Pancreas (tissue), 10 donors: ENCODE measurements at places on chromosomes 11 and 22.

GRCh38 chr11:115134926-115135325, 369.3 kb downstream of the CADM1 start:
- H3K4me3 ChIP-seq, result no peak overlapping the region
- H3K36me3 ChIP-seq, result no peaks in the 10 kb centered on the region
- DNase-seq, result no peak
- no peaks in the 10 kb centered on the region for H3K27me3 ChIP-seq

DNA sequence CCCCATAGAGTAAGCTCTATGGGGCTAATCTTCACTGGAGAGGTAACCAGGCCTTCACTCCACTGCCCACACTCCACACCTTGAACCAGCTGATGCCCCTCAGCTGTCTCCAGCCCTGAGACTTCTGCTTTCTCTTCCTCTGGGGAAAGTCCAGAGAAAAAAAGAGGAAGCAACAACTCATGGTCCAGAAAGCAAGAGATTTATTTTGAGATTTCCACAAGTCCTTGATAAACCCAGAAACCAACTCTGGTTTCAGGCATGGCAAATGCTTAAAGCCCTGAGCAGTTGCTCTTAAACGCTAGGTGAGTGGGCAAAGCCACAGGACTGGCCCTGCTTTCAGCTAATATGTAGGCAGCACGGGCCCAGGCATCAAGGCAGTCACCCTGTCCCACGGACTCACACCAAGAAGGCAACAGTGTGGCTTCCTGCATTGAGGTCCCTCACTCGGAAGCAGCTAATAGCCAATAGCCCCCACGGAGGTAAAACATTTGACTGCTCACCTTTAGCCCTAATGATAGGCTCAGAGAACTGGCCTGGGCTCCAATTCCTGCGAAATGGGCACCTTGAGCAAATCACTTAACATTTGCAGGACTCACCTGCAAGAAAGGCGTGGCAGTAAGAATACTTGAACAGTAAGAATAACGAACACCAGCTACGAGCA, 4.3 kb downstream of the CYB561A3 start:
- no peaks in the 10 kb centered on the region for H3K27me3 ChIP-seq
- DNase-seq, result no peak
- H3K4me3 ChIP-seq, result no peak overlapping the region
- H3K36me3 ChIP-seq, result peaks cover 7% of the 10 kb centered on the region

- no peak overlapping the region for H3K4me3 ChIP-seq
- H3K36me3 ChIP-seq, result no peaks in the 10 kb centered on the region
- H3K27me3 ChIP-seq, result no peaks in the 10 kb centered on the region
- no peak overlapping the region for H3K27ac ChIP-seq
- no peaks in the 10 kb centered on the region for H3K4me1 ChIP-seq
- no peak for DNase-seq
Observed at GRCh38 chr11:104637662-104638170, 260.5 kb downstream of the CASP12 start.

GRCh38 chr11:15871904-15872626, 484.3 kb downstream of the SOX6 start:
- no peaks in the 10 kb centered on the region for H3K4me1 ChIP-seq
- H3K27ac ChIP-seq, result no peak overlapping the region
- no peak for DNase-seq
- H3K4me3 ChIP-seq, result no peak overlapping the region

GRCh38 chr22:45482169-45482568, 20.5 kb upstream of the FBLN1 start:
- H3K4me3 ChIP-seq, result no peak overlapping the region
- no peaks in the 10 kb centered on the region for H3K27me3 ChIP-seq
- no peaks in the 10 kb centered on the region for H3K4me1 ChIP-seq
- H3K36me3 ChIP-seq, result no peaks in the 10 kb centered on the region
- no peak overlapping the region for H3K27ac ChIP-seq
- DNase-seq, result no peak

DNA sequence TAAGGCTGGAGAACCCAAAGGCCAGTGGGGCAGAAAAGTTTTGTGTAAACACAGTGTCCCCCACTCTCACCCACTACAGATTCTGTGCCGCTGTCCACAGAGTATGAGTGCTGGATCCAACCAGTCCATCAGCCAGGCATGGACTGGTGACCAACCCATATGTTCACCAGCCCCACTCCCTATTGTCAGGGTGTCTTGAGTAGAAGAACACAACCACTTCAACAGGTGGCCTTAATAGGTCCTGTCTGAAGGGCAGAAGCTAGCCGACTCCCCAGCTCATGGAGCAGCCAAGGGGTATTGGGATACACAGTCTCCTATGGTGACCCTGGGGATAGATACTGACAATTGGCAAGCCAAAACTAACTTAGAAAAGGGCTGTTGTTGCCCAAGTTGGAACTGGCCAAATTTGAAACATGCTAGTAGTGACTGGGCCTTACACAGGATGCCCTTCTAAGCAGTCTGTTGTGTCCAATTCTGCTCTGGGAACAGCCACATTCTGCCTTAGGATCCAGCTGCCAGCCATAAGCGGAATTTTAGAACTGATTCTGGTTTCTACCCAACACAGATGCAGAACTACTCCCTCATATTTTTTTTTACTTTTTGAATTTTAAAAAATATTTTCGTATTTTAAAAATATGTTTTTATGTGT, 19.8 kb upstream of the PGM2L1 start:
- no peak for DNase-seq
- no peak overlapping the region for H3K4me3 ChIP-seq
- peaks cover 25% of the 10 kb centered on the region for H3K4me1 ChIP-seq

DNA sequence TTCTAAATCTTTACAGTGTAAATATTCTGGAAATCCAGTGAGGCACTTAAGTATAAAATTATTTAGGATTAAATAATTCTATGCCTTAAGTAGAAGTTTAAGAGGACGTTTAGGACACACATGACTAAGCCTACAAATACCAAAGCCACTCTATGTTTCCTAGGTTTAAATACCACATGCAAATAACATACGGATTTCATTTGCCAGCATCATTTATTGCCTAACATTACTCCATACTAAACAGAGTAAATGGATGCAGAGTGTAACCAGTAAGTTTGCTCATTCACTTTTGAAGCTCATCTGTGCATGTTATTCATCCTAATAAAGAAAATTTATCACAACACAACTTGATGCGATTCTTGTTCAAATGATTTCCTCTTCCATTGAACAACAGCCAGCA, 4.1 kb downstream of the BDNF start:
- H3K27ac ChIP-seq, result no peak overlapping the region
- no peaks in the 10 kb centered on the region for H3K36me3 ChIP-seq
- no peak overlapping the region for H3K4me3 ChIP-seq
- H3K27me3 ChIP-seq, result peaks cover 12% of the 10 kb centered on the region
- peaks cover 4% of the 10 kb centered on the region for H3K4me1 ChIP-seq

DNA sequence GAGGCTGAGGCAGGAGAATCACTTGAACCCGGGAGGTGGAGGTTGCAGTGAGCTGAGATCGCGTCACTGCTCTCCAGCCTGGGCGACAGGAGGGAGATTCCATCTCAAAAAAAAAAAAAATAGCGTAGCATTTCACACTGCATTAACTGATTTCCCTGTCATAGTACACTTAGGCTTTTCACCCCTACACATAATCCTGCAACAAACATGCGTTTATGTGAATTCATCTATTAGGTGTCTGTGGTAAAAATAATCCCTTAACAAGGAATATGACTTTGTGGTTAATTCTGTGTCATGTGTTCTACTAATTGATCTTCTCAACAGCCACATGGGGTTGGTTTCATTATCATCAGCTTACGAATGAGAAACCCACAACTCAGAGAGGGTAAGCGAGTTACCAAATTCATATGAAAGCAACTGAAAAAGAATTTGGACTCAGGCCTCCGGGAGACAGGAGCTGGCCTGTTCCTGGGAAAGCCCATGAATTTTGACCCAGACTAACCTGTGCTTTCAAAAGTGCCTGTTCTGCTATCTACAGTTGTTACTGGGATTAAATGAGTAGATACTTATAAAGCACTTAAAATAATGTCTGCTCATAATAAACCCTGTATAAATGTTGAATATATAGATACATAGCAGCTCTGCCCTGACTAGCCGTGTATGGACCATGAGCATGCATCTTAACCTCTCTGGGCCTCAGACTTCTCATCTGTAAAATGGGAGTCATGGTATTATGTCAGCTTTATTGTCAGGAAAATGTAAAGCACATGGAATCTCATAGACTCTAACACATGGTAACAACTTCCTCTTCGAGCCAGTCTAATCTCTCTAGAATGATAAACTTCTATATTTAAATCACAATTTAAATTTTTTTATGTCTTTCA, 36.6 kb downstream of the KCNJ1 start:
- peaks cover 3% of the 10 kb centered on the region for H3K4me1 ChIP-seq
- no peaks in the 10 kb centered on the region for H3K36me3 ChIP-seq
- no peaks in the 10 kb centered on the region for H3K27me3 ChIP-seq
- DNase-seq, result no peak

DNA sequence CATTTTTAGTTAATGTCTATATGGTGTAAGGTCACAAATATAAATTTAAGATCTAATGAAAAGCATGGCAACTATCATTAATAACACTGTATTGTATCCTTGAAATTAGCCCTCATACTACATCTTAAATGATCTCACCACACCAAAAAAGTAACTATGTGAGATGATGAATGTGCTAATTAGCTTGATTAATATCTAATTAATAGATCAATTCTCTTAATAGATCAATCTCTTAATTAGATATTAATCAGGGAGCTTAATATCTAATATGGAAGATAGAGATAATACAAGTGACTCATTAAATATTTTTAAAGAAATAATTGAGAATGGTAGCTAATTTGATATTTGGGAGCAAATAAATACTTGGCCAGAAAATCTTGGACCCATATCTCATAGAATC, 178.5 kb upstream of the FAT3 start:
- H3K36me3 ChIP-seq, result no peaks in the 10 kb centered on the region
- H3K27me3 ChIP-seq, result no peaks in the 10 kb centered on the region
- H3K27ac ChIP-seq, result no peak overlapping the region
- peaks cover 3% of the 10 kb centered on the region for H3K4me1 ChIP-seq
- no peak for DNase-seq
- no peak overlapping the region for H3K4me3 ChIP-seq

DNA sequence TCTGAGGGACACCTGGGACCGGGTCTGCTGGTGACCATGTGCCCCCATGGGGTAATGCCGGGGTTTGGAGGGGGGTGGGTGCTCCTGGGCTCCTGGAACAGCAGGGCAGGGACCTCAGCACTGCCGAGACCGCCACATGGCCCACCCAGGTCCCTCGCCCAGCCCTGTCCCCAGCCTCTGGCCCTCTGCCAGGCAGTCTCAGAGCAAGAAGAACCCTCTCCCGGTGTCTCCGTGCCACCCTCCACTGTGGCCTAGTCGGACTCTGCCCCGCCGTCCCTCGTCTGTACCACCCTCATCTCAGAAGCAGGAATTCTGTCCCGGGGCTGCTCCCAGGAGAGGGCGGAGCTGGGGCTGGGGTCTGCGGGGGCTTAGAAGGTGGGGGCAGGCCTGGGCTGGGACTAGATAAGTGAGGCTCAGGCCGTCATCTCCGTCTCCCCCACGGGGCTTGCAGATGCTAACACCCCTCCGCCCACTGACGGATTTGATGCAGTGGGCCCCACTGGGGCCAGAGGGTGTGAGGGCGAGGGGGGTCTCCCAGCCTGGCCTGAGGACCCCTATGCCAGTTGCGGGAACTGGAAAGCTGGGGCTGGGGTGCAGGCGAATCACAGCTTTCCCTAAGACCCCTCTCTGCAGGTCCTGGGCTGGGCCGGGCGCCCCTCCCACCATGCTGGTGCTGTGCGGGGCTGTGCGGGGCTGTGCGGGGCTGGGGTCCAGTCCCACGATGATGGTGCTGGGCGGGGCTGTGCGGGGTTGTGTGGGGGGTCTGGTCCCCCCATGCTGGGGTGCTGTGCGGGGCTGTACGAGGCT, 1.1 kb downstream of the MUC5AC start:
- H3K4me3 ChIP-seq, result no peak overlapping the region
- no peak for DNase-seq
- no peaks in the 10 kb centered on the region for H3K4me1 ChIP-seq

- no peaks in the 10 kb centered on the region for H3K27me3 ChIP-seq
- no peaks in the 10 kb centered on the region for H3K4me1 ChIP-seq
- H3K36me3 ChIP-seq, result no peaks in the 10 kb centered on the region
- DNase-seq, result no peak
Observed at GRCh38 chr11:36015799-36016198, 71.9 kb downstream of the LDLRAD3 start.

DNA sequence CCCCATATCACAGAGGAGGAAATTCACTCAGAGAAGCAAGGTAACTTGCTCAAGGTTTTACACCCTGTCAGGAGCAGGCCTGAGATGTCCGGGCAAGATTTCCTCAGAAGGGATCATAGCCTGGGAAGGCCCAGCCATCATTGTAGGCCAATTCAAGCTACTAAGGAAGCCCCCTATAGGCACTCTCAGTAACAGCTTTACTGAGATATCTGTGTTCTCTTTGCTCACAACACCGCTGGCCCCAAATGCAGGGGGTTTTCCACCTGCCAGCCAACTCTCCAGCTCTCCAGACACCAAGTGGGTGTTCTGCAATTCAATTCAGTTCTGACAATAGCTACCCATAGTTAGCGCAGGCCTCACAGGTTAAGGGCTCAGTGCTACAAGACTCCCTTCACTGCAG, 84.0 kb downstream of the SLC36A4 start:
- H3K4me3 ChIP-seq, result no peak overlapping the region
- no peaks in the 10 kb centered on the region for H3K4me1 ChIP-seq
- no peaks in the 10 kb centered on the region for H3K36me3 ChIP-seq
- H3K27me3 ChIP-seq, result no peaks in the 10 kb centered on the region

GRCh38 chr11:69005183-69005630, 7.8 kb downstream of the MRGPRF start:
- no peak for DNase-seq
- H3K4me3 ChIP-seq, result no peak overlapping the region
- H3K27ac ChIP-seq, result no peak overlapping the region
- no peaks in the 10 kb centered on the region for H3K27me3 ChIP-seq
- no peaks in the 10 kb centered on the region for H3K4me1 ChIP-seq

GRCh38 chr22:48334971-48335370, 1492.7 kb downstream of the BRD1 start:
- H3K36me3 ChIP-seq, result no peaks in the 10 kb centered on the region
- DNase-seq, result no peak
- H3K27me3 ChIP-seq, result no peaks in the 10 kb centered on the region

- no peak overlapping the region for H3K27ac ChIP-seq
- H3K36me3 ChIP-seq, result peaks cover 14% of the 10 kb centered on the region
- H3K4me1 ChIP-seq, result no peaks in the 10 kb centered on the region
- no peaks in the 10 kb centered on the region for H3K27me3 ChIP-seq
Observed at GRCh38 chr11:1276041-1276790, 33.2 kb downstream of the TOLLIP start.

DNA sequence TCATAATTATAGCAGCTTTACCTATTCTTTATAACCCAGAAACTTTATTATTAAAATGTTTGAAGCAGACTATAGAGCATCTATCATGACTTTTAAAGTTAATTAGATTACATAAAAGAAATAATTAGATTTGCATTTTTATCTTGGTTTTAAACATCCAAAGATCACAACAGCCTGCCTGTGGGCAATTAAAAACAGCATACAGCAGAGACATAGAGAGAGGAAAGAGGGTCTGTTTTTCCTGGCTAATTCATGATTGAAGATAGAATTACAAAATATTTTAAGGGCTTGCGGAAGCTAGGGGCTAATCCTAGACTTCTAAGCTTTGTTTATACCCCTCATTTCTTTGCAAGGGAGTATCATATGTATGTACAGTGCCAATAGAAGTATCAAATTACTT, 178.1 kb downstream of the SOX6 start:
- H3K36me3 ChIP-seq, result no peaks in the 10 kb centered on the region
- H3K4me1 ChIP-seq, result no peaks in the 10 kb centered on the region
- no peak overlapping the region for H3K27ac ChIP-seq
- H3K27me3 ChIP-seq, result no peaks in the 10 kb centered on the region
- no peak overlapping the region for H3K4me3 ChIP-seq
